ENCODE measurements at places on chromosomes 3 and 15. TPM values are rescaled to one million over a fixed set of nuclear protein-coding genes. Genes with fewer than 3 reads are reported as not detected.

GRCh38 chr3:184513276-184514170 lies 48.1 kb upstream of the EPHB3 start:
- no peak for DNase-seq

DNA sequence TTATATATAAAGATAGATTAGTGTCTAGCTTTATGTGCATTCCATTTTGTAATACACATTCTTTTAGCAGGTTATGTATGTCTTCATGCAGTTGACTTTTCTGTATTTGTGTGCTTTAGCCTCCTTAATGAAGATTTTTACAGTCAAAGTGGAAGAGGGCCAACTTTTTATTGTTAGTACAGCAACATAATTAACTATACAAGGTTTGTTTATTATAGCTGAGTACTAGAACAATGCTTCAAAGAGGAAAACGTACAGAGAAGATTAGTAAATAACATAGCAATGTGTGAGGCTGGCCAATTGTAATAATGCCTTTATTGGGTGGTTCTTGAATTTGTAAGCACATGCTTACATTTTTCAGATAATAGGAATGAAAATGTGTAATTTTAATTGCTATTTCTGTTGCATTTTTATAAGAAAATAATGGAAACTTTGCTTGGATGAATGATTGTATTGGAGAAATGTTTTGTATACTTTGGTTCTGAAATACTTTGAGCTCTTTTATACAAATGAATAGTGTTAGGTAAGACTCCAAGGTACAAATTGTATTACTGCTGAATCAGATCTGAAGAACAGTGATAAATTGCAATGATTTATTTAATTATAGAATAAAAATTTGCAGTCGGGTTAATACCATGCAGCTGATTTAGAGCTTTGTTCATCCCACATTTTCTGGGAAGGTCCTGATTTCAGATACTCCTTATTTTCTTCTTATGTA lies 41.4 kb downstream of the UBE2E2 start:
- DNase-seq: no peak

- no peak for DNase-seq
Observed at GRCh38 chr15:37900326-37901221, 33.9 kb upstream of the TMCO5A start.

UMPS gene
- 28.7 TPM for total RNA-seq

- no peak for DNase-seq
Observed at GRCh38 chr3:127791221-127791913, 30.9 kb downstream of the MGLL start.

GRCh38 chr3:44984335-44984734 lies 8.3 kb downstream of the EXOSC7 start:
- no peak for DNase-seq

- no peak for DNase-seq
Observed at GRCh38 chr3:138051947-138052802, 42.2 kb downstream of the CLDN18 start.

DNA sequence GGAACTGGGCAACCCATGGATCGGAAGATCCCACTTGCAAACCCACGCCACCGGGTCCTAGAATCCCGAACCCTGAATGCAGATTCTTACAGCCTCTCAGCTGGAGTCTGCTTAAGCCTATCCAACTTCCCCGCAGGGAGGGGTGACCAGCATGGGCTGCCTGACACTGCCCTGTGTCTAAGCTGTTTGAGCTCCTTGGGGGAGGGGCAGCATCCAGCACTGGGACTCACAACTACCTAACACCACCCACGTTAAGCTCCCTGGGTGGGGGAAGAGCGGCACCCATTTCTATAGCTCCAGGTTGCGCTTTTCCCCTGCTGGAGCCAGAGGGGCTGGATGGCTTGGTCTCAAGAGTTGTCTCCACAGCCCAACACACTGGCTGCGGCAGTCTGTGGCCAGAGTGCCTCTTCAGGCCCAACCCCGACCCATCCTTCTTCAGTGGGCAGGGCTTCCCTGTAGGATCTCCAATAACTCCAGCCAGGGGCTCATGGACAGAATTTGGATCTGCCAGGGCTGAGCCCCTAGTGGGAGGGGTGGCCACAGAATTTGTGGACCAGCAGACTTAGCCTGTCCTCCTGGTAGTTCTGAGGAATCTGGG lies 649.2 kb downstream of the TUSC7 start:
- no peak for DNase-seq

- DNase-seq: no peak
Observed at GRCh38 chr15:60713119-60714084, 234.5 kb upstream of the ICE2 start.

GRCh38 chr15:85582131-85583079 lies 202.0 kb downstream of the AKAP13 start:
- DNase-seq: no peak

DNA sequence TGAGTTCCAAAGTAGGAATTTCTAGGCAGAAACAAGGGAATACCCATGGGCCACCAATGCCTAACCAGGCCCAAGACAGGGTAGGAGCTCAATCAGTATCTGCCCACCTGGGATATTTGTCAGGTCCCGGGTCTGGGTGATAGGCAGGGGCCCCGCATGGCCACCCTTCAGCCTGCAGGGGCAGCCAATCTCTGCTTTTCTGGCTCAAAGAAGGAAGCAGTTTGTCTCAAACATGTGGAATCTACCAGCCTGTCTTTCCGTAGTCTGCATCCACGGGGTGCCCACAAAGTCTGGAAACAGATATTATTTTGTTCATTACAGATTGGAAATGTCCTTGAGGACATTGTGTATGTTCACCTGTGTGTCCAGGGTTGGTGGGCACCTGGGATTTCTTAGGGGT lies 56.2 kb downstream of the CEMIP start:
- DNase-seq: no peak

GRCh38 chr3:20040548-20041196 lies 426 bp downstream of the KAT2B start:
- DNase-seq: no peak

DNA sequence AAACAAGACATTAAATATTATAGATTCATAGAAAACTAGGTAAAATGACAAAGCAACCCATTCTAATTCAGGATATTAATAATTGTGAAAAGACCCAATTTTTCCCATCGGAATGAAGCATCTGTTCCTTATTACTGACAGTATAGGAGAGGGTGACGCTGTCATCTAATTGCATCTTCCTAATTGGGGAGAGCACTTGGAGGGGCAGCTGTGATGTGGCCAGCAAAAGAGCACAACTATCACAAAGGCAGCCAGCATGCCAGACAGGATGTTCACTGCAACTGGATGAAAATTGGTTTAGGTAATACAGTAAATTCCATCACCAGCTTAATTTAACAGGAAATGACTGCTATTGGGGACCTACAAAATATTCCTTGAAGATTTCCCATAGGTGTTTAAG lies 21.9 kb upstream of the MINAR1 start:
- no peak for DNase-seq

DNA sequence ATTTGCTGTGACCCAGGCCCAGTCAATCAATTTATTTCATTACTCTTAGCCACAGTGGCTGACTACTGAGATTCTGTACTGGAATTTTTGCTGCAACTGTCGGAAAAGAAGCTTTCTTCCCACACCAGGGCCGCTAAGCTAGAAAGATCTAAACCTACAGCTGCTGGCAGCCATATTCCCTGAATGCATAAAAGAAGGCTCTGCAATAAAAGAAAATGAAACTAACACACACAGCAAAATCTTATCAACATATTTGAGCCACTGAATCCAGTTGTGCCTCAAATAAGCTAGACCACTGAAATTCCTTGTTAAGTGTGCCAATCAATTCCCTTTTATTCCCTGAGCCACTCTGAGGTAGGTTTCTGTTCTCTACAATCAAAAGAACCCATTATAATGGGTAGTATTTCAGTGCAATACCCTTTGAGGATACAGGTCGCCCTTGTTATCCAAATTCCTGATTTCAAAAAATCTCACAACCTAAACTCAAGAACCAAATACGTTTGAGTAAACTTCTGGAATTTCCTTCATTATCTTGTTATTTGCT lies 60.3 kb downstream of the MYO9A start:
- no peak for DNase-seq

GRCh38 chr3:61532739-61533500 lies 28.5 kb upstream of the PTPRG start:
- no peak for DNase-seq

GXYLT2 gene
- 2.8 TPM for total RNA-seq

ADIPOQ gene
- not detected for total RNA-seq

- DNase-seq: no peak
Observed at GRCh38 chr3:194301730-194302129, 49.4 kb downstream of the CPN2 start.

- no peak for DNase-seq
Observed at GRCh38 chr3:65779390-65779789, 259.3 kb downstream of the MAGI1 start.

DNA sequence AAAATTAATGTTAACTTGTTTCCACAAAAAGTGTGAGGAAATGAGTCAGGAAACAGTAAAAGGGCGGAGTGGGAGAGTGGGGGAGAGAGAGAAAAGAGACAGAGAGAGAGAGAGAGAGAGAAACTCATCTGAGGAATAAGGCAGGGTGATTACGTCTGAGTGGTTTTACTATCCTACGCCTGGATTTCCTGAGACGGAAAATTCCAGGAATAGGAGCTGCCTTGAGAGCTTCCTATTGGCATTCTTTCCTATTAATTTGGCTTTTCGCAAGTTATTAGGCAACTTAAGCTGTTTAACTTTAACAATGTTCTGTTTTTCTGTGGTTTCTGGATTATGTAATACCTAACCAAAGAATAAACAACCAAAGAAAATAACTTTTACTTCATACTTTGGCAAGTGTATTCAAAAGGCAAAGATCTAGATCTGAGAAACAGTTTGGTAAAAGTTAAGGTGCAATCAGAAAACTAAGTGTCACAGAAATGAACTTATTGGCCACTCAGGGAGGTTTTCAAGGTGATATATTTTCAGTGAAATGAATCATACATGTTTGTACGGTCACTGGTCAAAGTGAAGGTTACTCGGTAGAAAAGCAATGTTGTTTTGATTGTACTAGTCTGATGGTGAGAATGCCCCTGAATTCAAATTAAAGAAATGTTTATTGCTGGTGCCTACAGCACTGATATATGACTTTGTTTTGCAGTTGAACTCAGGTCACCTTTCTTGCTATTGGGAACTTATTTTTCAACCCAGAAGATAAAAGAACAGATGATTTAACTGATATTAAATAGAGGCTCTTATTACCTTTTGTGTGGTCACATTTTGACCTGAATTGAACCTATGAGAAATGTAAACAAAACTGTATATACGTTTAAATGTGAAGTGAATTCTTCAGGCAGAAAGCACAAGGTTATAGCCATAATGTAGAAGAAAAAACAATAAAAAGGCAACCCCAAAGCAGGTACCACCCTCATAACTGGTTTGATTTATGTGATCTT lies 39.9 kb upstream of the TNFSF10 start:
- peak; percentile 99 for DNase-seq

ZNF660 gene
- total RNA-seq: 2.5 TPM

- DNase-seq: no peak
Observed at GRCh38 chr3:129890125-129890524, 3.4 kb downstream of the TMCC1 start.

GRCh38 chr3:76438971-76439370 lies 600.9 kb upstream of the ROBO2 start:
- DNase-seq: no peak

- no peak for DNase-seq
Observed at GRCh38 chr15:63889831-63890230, 56.1 kb upstream of the HERC1 start.

ZNF385D gene
- 0.43 TPM for total RNA-seq

- peak; percentile 31 for DNase-seq
Observed at GRCh38 chr3:160169139-160169976, 55.9 kb upstream of the C3orf80 start.

DNA sequence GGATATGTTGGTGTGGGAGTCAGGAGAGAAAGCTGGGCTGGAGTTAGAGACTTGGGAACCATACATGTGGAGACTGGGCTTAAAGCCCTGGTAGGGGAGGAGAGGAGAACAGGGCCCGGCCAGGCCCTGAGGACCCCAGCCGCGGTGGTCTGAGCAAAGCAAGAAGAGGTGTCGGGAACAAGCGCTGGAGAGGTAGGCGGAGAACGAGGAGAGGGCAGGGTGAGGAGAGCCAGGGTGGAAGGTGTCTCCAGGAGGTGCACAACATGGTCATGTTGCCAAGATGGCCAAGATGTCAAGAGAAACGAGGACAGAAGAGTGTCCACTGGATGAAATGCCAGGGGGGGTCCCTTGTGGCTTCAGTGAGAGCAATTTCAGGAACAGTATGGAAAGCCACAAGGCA lies 5.5 kb downstream of the CHAC1 start:
- no peak for DNase-seq

GRCh38 chr3:126891791-126892190 lies 91.1 kb upstream of the PLXNA1 start:
- no peak for DNase-seq
